ENCODE measurements at places on chromosomes 3 and 15. TPM values are rescaled to one million over a fixed set of nuclear protein-coding genes. Genes with fewer than 3 reads are reported as not detected.
A peak's percentile ranks its signal among the peaks of the same experiment; 100 is the strongest.

- no peak for DNase-seq
- peak overlapping the region; percentile 65 for H3K27ac ChIP-seq
- H3K4me3 ChIP-seq = no peak overlapping the region
- H3K36me3 ChIP-seq = no peaks in the 10 kb centered on the region
Measured at GRCh38 chr3:102141096-102141927, 292.0 kb downstream of the NFKBIZ start.

DNA sequence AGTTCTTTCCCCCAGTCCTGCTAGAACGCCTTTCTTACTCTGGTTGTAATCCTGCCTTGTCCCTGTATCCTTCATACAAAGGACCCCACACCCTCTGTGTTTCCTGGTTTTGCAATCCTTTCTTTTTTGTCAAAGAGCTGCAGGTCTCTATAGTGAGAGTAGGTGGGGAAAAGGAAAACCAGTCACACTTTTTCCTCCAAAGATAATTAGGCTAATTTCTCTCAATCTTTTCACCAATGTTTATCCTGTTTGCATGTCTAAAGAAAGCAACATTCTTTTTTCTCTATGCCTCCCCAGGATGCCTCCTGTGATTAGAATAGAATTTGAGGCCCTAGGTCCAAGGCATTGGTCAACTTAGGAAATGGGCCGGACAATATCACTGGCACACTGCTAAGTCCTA lies 25.4 kb downstream of the SEMA6D start:
- H3K4me3 ChIP-seq = no peak overlapping the region
- no peak overlapping the region for H3K27ac ChIP-seq
- H3K36me3 ChIP-seq = peaks cover 2% of the 10 kb centered on the region
- no peaks in the 10 kb centered on the region for H3K27me3 ChIP-seq

- DNase-seq = no peak
- H3K4me3 ChIP-seq = no peak overlapping the region
- H3K27ac ChIP-seq = no peak overlapping the region
- H3K27me3 ChIP-seq = no peaks in the 10 kb centered on the region
- H3K4me1 ChIP-seq = peaks cover 6% of the 10 kb centered on the region
Measured at GRCh38 chr3:4571690-4572334, 78.7 kb downstream of the ITPR1 start.

- no peaks in the 10 kb centered on the region for H3K4me1 ChIP-seq
- H3K4me3 ChIP-seq = no peak overlapping the region
- H3K36me3 ChIP-seq = no peaks in the 10 kb centered on the region
- no peak overlapping the region for H3K27ac ChIP-seq
- peak; percentile 34 for DNase-seq
Measured at GRCh38 chr15:87604857-87605446, 651.6 kb downstream of the NTRK3 start.

GRCh38 chr15:87293031-87293430 lies 963.5 kb downstream of the NTRK3 start:
- no peak for DNase-seq
- no peaks in the 10 kb centered on the region for H3K4me1 ChIP-seq
- H3K27me3 ChIP-seq = no peaks in the 10 kb centered on the region
- no peaks in the 10 kb centered on the region for H3K36me3 ChIP-seq

DNA sequence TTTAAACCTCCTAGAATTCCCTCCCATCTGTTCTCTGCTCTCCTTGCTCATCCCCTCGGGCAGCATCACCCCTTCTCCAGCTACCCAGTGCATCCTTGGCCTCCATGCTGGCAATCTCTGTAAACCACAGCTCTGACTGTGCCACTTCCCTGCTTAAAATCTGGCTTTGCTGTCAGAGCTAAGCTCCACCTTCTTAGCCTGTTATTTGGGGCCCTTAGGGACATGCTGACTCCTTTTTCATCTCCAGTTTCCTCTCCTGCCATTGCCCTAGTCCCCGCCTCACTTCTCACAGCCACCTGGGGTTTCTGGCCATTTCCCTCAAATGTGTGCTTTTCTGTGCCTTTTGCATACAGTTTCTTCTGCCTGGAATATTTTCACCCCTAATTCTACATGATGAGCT lies 5.7 kb downstream of the SLC6A20 start:
- H3K27me3 ChIP-seq = peaks cover 75% of the 10 kb centered on the region
- peaks cover 4% of the 10 kb centered on the region for H3K4me1 ChIP-seq
- peaks cover 7% of the 10 kb centered on the region for H3K36me3 ChIP-seq

GRCh38 chr3:179794355-179794754 lies 141.5 kb downstream of the USP13 start:
- peaks cover 3% of the 10 kb centered on the region for H3K4me1 ChIP-seq
- no peak for DNase-seq
- H3K27me3 ChIP-seq = no peaks in the 10 kb centered on the region
- H3K36me3 ChIP-seq = no peaks in the 10 kb centered on the region
- no peak overlapping the region for H3K27ac ChIP-seq

DNA sequence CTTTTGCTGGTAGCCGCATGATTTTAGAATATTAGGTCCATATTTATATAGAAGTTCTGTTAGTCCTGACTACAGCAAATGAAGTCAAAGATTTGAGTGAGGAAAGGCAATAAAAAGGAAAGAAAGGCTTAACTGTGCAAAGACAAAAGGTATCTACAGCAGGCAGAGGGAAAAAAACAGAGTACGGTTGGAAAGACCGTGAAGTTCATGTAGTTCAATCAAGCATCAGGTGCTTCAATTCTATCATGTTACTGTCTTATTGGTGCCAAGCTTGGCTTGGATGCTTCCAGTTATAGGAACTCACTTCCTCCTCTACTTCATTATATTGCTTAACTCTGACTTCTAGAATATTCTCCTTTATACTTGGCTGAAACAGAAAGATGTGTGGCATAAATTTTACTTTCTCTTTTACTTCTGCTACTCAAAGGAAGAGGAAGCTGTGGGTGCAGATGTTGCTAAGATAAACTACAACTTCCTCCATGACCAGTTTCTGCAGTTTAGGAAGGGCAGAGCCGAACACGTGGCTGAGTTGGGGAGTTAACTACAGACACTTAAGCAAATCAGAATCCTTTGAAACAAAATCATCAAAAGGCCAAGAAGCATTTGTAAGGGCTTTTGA lies 72.6 kb upstream of the ZBED2 start:
- no peak for DNase-seq
- H3K27me3 ChIP-seq = no peaks in the 10 kb centered on the region
- H3K36me3 ChIP-seq = peaks cover 2% of the 10 kb centered on the region
- H3K4me3 ChIP-seq = no peak overlapping the region
- H3K27ac ChIP-seq = peak overlapping the region; percentile 68

DNA sequence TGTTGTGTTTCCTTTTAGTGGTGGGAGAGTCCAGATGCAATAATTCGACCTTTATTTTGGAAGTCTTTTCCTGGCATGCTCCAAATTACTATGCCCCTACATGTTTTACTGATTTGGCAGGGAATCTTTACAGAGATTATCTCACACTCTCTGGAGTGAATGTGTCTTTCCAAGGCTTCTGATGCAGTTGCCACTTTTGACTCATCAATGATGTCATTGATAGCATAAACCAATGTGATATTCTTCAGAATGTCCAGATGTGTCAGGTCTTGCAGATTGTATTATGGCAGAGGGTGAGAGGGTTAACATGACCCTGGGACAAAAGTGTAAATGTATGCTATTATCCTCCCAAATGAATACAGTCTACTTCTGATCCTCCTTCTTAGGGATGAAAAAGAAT lies 9.7 kb downstream of the RTP4 start:
- no peak for DNase-seq
- no peak overlapping the region for H3K27ac ChIP-seq
- H3K4me1 ChIP-seq = peaks cover 6% of the 10 kb centered on the region
- no peak overlapping the region for H3K4me3 ChIP-seq

- no peak overlapping the region for H3K4me3 ChIP-seq
- H3K27ac ChIP-seq = no peak overlapping the region
- no peak for DNase-seq
- no peaks in the 10 kb centered on the region for H3K36me3 ChIP-seq
- H3K4me1 ChIP-seq = peaks cover 15% of the 10 kb centered on the region
Measured at GRCh38 chr3:81863756-81864155, 102.3 kb upstream of the GBE1 start.

GRCh38 chr15:60009980-60010732 lies 6.0 kb downstream of the FOXB1 start:
- peak overlapping the region; percentile 23 for H3K27ac ChIP-seq
- H3K4me3 ChIP-seq = peak overlapping the region; percentile 68
- DNase-seq = no peak
- peaks cover 87% of the 10 kb centered on the region for H3K27me3 ChIP-seq

- no peaks in the 10 kb centered on the region for H3K27me3 ChIP-seq
- peak overlapping the region; percentile 99 for H3K27ac ChIP-seq
- peak overlapping the region; percentile 86 for H3K4me3 ChIP-seq
Measured at GRCh38 chr3:65508750-65509422, 529.8 kb downstream of the MAGI1 start.

DNA sequence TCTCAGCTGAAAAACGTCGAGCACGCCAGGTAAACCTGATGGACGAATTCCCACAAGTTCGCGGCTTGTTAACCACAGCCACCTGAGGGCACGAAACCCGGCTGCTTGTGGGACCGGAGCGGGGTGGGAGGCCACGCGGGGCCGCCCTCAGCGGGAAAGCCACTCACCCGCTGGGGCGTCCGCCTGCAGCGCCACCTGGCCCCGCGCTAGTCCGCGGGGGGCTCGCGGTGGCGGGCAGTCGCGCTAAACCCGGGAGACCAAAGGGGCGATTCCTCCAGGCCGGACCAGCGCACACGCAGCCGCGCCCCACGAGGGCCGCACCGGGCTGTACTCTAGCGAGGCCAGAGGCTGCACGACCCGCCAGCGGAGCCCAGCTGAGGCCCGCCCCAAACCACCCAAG lies 15.7 kb upstream of the CFAP161 start:
- H3K27ac ChIP-seq = no peak overlapping the region
- H3K4me1 ChIP-seq = no peaks in the 10 kb centered on the region
- peaks cover 31% of the 10 kb centered on the region for H3K27me3 ChIP-seq
- no peak overlapping the region for H3K4me3 ChIP-seq
- no peak for DNase-seq

- no peak overlapping the region for H3K27ac ChIP-seq
- H3K4me1 ChIP-seq = no peaks in the 10 kb centered on the region
- no peaks in the 10 kb centered on the region for H3K27me3 ChIP-seq
- H3K4me3 ChIP-seq = no peak overlapping the region
- DNase-seq = no peak
- no peaks in the 10 kb centered on the region for H3K36me3 ChIP-seq
Measured at GRCh38 chr15:39393575-39394335, 187.1 kb upstream of the THBS1 start.

GRCh38 chr3:42340466-42340865 lies 69.9 kb downstream of the LYZL4 start:
- peaks cover 25% of the 10 kb centered on the region for H3K27me3 ChIP-seq
- no peaks in the 10 kb centered on the region for H3K36me3 ChIP-seq
- no peak overlapping the region for H3K27ac ChIP-seq

DNA sequence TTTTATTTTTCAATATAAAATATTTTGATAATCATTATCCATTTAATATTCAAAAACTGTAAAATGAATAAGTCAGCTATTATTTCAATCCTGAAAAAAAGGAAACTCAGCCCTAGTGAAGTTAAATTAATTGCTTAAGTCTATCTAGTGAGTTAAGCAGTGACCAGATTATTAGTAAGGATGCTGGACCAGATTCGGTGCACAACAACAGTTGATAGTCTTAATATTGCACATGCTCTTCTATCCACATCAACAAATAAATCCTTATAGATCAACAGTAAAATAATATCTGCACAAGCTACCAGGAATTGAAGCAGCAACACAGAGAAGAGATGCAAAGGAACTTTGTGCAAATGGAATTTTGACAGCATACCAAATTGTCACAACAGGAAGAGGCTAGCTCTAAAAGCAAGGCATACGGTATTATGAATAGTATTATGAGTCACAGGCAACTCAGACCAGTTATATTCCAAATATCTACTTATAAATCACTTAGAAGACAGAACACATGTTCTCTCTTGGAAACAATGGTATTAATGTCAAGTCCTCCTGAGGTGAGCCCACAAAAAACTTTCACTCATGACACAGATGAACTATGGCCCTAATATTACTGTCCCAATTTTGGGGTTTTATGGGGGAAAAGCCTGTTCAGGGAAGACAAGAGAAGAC lies 24.9 kb downstream of the VPS13C start:
- no peaks in the 10 kb centered on the region for H3K27me3 ChIP-seq
- H3K36me3 ChIP-seq = peaks cover 20% of the 10 kb centered on the region
- H3K4me1 ChIP-seq = no peaks in the 10 kb centered on the region
- no peak overlapping the region for H3K4me3 ChIP-seq
- DNase-seq = no peak
- H3K27ac ChIP-seq = no peak overlapping the region

DNA sequence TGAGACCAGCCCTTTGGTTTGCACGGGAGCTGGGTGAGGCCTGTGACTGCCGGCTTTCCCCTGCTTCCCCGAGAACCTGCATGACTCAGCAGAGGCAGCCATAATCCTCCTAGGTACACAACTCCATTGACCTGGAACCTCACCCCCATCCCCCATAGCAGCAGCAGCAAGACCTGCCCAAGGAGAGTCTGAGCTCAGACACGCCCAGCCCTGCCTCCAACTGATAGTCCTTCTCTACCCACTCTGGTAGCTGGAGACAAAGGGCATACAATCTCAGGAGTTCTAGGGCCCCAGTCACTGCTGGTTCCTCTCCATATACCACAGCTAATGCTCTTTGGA lies 141.0 kb upstream of the ARHGEF26 start:
- no peak overlapping the region for H3K27ac ChIP-seq
- H3K4me3 ChIP-seq = no peak overlapping the region
- H3K4me1 ChIP-seq = peaks cover 17% of the 10 kb centered on the region
- peaks cover 6% of the 10 kb centered on the region for H3K36me3 ChIP-seq
- DNase-seq = no peak

- no peak overlapping the region for H3K4me3 ChIP-seq
- H3K27ac ChIP-seq = no peak overlapping the region
- H3K4me1 ChIP-seq = no peaks in the 10 kb centered on the region
- H3K36me3 ChIP-seq = peaks cover 26% of the 10 kb centered on the region
- no peak for DNase-seq
- H3K27me3 ChIP-seq = no peaks in the 10 kb centered on the region
Measured at GRCh38 chr3:32470362-32470761, 32.3 kb downstream of the CMTM6 start.

DNA sequence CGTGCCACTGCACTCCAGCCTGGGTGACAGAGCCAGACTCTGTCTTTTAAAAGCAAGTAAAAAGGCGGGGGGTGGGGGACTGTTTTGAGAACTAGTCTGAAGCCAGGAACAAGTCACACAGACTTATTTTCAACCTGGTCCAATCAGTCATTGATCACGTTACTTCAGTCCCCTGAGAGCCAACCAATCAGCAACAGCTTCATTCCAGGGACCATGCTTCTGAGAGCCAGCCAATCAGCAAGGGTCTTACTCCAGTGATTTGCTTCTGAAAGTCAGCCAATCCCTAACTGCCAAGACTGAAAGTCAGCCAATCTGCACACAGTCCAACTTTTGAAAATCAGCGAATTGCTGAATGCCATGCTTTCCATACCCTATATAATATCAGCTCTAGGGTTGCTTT lies 48.6 kb upstream of the C15orf39 start:
- no peaks in the 10 kb centered on the region for H3K4me1 ChIP-seq
- H3K27ac ChIP-seq = no peak overlapping the region
- H3K27me3 ChIP-seq = no peaks in the 10 kb centered on the region

GRCh38 chr3:44021651-44022594 lies 219.8 kb upstream of the TOPAZ1 start:
- H3K4me1 ChIP-seq = peaks cover 22% of the 10 kb centered on the region
- H3K27me3 ChIP-seq = peaks cover 63% of the 10 kb centered on the region
- H3K36me3 ChIP-seq = no peaks in the 10 kb centered on the region
- no peak overlapping the region for H3K27ac ChIP-seq
- H3K4me3 ChIP-seq = peak overlapping the region; percentile 74

GRCh38 chr3:195735036-195735695 lies 14.4 kb downstream of the MUC20 start:
- H3K36me3 ChIP-seq = no peaks in the 10 kb centered on the region
- H3K4me1 ChIP-seq = peaks cover 13% of the 10 kb centered on the region

FAM107A gene
- total RNA-seq = 1.6 TPM

CCDC39 gene
- total RNA-seq = not detected

VWA5B2 gene
- 0.36 TPM for total RNA-seq

RFTN1 gene
- total RNA-seq = 1.9 TPM

OIP5 gene
- 25.2 TPM for total RNA-seq

C3orf38 gene
- 36.3 TPM for total RNA-seq

LXN gene
- 8.2 TPM for total RNA-seq

All from neural crest cell (in vitro differentiated cells).